Germinal center (tissue), 1 donor: ENCODE measurements at places on chromosomes 3 and 15.
A peak's percentile ranks its signal among the peaks of the same experiment; 100 is the strongest.

DNA sequence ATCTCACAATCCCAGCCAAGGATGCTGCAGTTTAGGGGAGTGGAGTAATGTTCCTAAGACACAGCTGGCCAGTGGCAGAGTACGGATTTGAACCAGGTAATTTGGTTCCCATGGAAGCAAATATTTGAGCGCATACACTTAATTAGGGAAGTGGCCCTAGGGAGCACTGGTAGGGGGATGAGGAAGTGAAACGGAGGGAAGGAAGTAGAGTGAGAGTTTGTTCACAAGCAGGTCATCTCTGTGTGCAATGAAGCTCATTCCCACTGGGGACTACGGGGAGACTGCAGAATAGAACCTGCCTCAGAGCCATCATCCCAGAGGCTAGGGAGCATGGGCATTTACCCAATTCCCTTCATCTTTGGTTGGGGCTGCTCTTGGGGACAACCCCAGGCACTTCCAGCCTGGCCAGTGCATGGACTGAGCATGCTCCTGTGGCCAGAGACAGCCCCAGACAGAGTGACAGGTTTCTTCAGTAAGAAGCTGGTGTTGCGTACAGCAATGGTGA is 317.2 kb upstream of the PROK2 start:
- DNase-seq: peak; percentile 79

GRCh38 chr3:170835336-170835735 is 34.7 kb downstream of the RPL22L1 start:
- no peak for DNase-seq

DNA sequence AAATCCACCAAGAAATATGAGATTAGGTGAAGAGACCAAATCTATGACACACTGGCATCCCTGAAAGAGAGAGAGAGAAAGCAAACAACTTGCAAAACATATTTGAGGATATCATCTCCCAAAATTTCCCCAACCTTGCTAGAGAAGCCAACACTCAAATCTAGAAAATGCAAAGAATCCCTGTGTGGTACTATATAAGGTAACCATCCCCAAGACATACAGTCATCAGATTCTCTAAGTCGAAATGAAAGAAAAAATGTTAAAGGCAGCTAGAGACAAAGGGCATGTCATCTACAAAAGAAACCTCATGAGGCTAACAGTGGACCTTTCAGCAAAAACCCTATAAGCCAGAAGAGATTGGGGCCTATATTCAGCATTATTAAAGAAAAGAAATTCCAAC is 622.1 kb upstream of the LMCD1 start:
- no peak for DNase-seq

- no peak for DNase-seq
Observed at GRCh38 chr15:56038015-56038414, 44.6 kb upstream of the NEDD4 start.

DNA sequence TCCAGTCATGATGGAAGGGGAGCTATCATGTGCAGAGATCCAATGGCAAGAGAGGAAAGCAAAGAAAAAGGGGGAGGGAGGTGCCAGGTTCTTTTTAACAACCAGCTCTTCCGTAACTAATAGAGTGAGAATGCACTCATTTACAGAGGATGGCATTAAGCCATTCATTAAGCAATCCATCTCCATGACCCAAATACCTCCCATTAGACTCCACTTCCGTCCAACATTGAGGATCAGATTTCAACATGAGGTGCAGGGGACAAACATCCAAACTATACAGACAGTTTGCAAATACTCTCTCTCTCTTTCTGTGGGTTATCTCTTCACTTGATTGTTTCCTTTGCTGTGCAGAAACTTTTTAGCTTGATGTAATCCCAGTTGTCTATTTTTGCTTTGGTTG is 21.2 kb downstream of the ZDHHC23 start:
- DNase-seq: no peak

DNA sequence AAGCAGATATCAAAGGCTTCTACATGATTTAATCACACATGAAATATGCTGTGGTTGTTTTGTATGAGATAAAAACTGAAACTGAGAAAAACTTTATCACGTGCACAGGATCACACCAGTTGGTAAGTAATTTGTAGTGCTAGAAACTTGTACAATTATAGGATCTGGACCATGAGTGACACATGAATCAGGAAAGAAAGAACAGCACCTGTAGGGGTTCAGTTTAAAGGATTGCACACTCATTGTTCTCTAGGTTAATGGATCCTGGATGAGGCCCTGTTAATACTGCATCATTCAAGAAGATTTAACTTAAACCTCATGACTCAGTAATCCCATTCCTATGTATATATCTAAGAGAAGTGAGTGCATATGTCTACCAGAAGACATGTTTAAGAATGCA is 87.9 kb downstream of the STT3B start:
- no peak for DNase-seq

GRCh38 chr15:70185251-70185711 is 87.6 kb upstream of the TLE3 start:
- DNase-seq: no peak

DNA sequence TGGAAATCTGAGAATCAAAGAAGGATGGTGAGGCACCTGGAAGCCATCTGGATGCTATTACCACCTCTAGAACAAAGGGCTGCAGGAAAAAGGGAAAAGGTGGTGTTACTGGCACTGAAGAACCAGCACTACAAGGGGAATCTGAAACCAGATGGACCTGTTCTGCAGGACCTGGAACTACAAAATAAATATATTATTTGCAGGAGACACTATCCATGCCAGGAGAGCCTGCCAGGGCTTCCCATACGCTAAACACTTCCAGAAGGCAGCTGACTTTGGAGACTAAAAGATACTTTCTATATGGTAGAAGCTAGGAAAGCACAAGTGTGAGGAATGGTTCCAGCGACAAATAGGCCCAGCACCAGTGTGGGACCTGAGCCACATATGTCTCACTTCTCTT is 83.4 kb upstream of the POU1F1 start:
- DNase-seq: no peak

- DNase-seq: no peak
Observed at GRCh38 chr3:133273346-133273745, 126.5 kb upstream of the BFSP2 start.

DNA sequence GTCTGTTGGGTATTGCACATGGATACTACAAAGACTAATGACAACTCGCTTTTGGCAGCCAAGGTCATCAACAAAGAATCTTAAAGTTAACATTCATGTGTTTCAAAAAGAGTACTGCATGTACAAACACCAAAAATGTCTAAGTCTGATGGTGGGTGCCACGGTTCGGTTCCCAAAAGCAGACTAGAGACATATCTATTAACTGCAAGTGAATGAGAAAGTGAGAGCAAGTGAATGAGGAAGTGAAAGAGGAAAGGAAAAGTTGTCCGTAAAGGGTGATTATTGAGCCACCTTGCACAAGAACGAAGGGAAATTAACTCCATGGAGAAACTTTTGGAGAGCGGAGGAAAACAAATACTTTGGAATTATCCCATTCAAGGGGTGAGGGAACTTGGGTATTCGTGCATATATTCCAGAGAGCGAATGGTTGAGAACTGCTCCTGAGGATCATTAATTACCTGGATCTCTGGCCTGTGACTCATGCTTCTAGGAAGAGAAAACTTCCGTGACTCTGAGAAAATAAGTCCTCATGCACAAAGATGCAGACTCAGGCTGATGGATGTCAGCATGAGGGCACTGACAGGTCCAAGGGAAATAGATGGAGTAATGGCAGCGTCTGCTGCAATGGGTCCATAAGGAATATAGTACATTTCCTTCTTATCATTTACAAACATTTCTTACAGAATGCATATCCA is 336.5 kb upstream of the TGFBR2 start:
- DNase-seq: peak; percentile 36

- DNase-seq: peak; percentile 79
Observed at GRCh38 chr3:111667621-111668239, 72.6 kb upstream of the ZBED2 start.

DNA sequence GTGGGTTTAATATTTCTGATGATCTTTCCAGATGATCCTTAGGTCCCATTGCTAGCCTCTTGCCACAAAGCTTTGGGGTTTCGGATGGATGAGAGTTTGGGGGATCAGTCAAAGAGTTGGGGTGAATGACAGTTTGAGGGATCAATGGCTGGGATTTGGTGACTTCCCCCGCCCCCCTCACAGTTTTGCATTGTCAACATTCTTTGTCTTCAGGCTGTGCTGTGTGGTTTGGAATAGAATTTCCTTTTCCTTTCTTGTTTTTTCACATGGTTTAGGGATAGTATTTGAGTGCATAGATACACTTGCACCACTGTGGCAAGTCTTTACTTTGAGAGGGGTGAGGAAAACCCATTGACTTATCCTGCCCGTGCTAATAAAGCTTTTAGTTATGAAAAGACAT is 14.3 kb downstream of the MEF2A start:
- DNase-seq: no peak

DNA sequence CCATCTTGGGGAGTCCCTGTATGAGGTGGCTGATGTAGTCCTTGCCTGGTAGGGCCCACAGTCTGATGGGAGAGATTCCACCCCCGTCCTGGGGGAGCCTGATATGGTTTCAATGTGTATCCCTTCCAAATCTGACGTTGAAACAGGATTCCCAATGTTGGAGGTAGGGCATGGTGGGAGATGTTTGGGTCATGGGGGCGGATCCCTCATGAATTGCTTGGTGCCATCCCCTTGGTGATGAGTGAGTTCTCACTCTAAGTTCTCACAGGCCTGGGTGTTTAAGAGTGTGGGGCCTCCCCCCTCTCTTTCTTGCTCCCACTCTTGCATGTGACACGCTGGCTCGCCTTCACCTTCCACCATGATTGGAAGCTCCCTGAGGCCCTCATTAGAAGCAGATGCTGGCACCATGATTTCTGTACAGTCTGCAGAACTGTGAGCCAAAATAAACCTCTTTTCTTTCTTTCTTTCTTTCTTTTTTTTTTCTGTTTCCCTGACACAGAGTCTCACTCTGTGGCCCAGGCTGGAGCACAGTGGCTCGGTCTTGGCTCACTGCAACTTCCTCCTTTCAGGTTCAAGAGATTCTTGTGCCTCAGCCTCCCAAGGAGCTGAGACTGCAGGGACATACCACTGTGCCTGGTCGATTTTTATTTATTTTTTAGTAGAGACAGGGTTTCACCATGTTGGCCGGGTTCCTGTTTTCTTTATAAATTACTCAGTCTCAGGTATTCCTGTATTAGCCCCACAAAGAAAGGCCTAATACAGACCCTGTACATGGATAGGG is 28.6 kb downstream of the ITGA11 start:
- no peak for DNase-seq

DNA sequence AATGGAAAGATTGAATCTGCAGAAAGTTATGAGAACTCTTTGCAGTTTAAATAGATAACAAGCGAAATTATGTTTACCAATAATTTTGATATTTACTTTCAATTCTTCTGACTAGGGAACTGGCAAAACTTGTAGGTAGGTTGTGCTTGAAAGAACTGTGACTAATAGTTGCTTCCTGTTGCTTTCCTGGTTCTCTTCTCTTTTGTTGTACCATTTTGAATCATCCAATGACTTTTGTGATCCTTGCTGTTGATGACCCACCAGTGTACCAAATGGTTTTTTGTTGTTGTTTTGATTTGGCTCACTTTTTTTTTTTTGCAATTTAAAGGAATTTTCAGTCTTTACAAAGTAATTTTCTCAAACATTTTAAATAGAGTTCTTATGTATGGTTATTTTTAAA is 64.9 kb upstream of the DCBLD2 start:
- DNase-seq: no peak

DNA sequence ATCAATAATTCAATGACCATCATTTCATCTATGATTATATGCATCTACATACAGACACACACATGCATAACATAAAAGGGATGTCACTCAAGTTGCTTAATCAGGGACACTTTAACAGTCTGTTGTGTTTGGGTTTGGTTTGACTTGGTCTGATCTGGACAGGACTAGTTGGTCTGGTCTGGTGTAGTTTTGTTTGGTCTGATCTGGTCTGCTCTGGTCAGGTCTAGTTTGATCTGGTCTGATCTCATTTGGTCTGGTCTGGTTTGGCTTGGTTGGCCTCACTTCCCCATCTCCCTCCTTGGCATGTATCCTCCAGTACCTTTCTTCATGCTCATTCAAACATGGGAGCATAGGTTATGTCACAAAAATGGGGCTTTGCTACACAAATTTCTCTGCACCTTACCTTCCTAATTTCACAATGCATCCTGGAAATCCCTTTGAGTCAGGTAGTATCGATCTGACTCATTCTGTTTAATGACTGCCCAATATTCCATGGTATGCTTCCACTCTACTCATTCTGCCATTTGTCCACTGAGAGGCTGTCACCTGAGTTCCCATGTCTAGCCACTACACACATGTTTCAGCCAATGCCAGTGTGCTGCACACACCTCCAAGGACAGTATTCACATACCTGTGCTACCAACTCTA is 73.0 kb upstream of the TPM1 start:
- DNase-seq: no peak

DNA sequence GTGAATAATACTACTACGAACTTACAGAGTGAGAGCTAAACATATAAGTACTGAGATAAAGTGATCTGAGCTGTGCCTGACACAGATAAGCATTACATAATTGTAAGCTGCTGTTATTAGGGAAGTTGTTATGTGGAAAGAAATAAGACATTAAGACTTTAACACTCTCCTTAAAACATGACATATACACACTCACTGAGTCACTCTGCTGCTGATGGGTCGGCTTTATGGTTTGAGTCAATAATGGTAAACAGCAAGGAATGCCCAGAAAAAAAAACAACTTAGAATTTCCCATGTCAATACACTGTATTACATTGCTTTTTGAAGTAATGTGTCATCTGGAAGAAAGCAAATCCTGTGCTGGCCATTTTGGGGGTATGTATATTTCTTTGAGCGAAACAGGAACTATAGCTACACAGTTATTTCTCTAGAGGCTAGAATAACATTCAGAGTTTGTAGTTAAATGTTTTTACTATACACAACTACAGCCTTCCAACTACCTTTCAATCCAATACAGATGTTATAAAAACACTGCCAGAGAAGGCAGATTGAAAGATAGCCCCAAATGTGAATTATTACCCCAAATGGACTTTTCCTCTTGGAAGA is 22.8 kb upstream of the SPRED1 start:
- no peak for DNase-seq

DNA sequence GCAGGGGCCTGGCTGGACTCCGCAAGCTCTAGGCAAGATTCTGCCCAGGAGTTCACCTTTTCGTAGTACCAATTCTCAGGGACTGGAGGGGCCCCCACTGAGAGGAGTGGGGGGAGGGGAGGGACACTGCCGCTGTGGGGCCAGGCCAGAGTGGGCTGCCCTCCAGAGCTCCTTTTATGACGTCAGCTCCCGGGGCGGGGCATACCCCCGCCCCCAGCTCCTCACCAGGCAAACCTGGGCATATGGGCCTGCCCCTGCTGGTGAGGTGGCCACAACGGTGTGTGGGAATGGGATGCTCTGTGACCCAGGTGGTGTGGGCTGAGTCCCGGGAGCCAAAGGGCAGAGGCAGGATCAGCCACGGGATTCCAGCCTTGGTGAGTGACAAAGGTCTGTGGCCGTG is 3.3 kb downstream of the DNAJB8 start:
- DNase-seq: no peak

GRCh38 chr3:99751649-99752048 is 66.0 kb upstream of the CMSS1 start:
- DNase-seq: no peak

GRCh38 chr3:31312400-31312799 is 220.3 kb upstream of the STT3B start:
- DNase-seq: no peak

GRCh38 chr3:119529883-119530282 is 29.5 kb downstream of the CD80 start:
- DNase-seq: no peak

- DNase-seq: no peak
Observed at GRCh38 chr3:171470714-171471227, 10.6 kb upstream of the TNIK start.
